SJCRH30 (cell line): ENCODE measurements at places on chromosomes 16 and 17. TPM values are rescaled to one million over a fixed set of nuclear protein-coding genes. Genes with fewer than 3 reads are reported as not detected.

ACBD4 gene
- total RNA-seq: 0.33 and 0.61 TPM in 2 replicates

- DNase-seq: no peak
These were observed 67.1 kb downstream of the CYLD start for GRCh38 chr16:50808929-50809538.

DNA sequence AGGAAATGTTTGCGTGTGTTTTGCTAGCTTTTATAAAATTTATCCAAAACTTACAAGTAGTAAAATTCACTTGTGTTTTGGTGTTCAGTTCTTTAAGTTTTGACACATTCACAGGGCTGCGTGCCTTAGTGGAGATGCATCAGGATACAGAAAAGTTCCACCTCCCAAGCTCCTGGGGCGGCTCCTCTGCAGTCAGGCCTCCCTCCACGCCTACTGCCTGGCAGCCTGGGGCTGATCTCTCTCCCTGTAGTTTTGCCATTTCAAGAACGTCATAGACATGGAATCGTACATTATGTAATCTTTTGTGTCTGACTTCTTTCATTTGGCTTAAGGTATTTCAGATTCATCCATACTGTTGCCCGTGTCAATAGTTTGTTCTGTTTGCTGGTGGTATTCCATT is 27.2 kb upstream of the IRF8 start:
- DNase-seq: no peak

GRCh38 chr16:23466162-23466885 is 13.3 kb upstream of the COG7 start:
- no peak for DNase-seq

CLEC3A gene
- total RNA-seq: not detected in 2 replicates

MED31 gene
- 20.1 and 22.1 TPM in 2 replicates for total RNA-seq

RTN4RL1 gene
- total RNA-seq: 0.61 and 0.83 TPM in 2 replicates

DNA sequence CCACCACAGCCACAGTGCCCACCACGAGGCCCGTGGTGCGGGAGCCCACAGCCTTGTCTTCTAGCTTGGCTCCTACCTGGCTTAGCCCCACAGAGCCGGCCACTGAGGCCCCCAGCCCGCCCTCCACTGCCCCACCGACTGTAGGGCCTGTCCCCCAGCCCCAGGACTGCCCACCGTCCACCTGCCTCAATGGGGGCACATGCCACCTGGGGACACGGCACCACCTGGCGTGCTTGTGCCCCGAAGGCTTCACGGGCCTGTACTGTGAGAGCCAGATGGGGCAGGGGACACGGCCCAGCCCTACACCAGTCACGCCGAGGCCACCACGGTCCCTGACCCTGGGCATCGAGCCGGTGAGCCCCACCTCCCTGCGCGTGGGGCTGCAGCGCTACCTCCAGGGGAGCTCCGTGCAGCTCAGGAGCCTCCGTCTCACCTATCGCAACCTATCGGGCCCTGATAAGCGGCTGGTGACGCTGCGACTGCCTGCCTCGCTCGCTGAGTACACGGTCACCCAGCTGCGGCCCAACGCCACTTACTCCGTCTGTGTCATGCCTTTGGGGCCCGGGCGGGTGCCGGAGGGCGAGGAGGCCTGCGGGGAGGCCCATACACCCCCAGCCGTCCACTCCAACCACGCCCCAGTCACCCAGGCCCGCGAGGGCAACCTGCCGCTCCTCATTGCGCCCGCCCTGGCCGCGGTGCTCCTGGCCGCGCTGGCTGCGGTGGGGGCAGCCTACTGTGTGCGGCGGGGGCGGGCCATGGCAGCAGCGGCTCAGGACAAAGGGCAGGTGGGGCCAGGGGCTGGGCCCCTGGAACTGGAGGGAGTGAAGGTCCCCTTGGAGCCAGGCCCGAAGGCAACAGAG is 10.5 kb downstream of the VASN start:
- DNase-seq: no peak

KIF18B gene
- total RNA-seq: 31.0 and 36.3 TPM in 2 replicates

DNA sequence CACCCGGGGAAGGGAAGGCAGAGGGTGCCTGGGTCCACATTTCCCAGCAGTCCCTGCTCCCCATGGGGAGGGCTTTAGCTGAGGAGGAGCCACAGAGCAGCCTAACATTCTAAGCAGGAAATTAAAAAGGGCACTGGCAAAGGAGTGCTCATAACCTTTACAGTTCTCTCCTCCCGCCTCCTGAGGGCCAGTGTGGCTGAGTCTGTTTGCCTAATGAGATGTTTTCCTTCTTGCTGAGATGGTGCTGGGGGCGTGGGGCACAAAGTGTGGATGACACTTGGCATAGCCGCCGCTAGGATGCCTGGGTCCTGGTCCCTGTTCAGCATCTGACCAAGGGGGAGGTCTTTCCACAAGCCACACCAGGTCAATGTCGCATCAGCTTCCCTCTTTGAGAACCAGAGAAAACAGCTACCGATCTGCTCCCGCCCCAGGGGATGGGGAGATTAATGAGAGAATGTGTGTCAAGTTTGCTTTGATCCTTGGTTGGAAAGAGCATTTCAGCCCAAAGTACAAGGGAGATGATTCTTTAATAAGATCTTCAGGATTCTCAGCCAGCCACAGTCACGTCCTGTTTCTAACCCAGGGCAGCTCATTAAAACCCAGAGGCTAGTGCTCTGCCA is 5.8 kb downstream of the KIF18B start:
- no peak for DNase-seq

DNA sequence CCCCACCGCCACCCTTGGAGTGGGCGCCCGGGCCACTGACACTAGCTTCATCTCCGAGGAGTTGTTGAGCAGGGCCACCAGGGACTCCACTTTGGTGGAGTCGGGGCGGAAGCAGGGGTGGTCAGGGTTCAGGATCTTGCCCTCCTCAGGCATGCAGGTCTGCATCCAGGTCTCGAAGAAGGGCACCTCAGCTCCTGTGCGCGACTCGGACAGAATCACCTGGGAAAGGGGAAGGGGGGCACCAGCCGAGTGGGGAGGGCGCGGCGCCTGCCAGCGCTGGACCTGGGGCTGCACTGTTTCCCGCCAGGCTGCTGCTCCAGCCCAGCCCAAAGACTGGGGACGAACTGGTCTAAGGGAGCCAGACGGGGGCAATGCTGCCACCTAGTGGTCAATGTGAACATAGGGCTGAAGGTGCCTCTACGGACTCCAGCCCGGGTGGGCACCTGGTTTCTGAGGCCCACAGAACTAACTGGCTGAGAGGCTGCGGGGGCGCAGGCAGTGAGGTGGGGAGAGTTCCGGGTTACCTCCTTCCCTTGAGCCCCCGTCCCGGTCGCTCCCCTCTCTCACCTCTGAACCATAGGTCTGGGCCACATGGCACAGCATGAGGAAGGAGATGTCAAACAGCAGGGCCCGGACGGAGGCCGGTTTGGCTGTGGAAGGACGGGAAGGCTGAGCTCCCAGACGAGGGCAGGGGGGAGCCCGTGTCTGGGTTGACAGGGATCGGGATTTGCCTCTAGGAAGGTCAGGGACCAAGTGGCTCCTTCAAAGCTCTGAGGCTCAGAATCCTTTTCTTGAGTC is 11.8 kb downstream of the CSF3 start:
- DNase-seq: peak; percentile 91

- DNase-seq: peak; percentile 83
These were observed 20.1 kb downstream of the TPSD1 start for GRCh38 chr16:1275791-1276579.

DNA sequence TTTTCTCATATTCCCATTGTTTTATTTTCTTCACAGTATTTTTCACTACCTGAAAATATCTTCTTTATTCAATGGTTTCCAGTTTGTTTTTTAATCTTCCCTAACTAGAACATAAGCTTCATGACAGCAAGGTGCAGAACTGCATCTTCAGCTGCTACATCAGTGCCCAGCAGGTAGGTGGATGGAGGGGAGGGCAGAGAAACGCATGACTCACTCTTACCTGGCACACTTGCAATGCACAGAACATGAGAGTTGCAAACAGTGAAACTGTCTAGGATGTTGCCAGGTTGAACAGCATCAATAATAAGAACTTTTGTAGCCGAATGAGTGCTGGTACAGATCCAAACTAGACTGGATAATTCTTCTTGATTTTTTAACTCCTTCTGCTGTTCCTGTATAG is 127.1 kb downstream of the SPAG9 start:
- DNase-seq: no peak

MYH2 gene
- 0.04 TPM in 1 of 2 replicates, not detected in the other for total RNA-seq

- DNase-seq: no peak
These were observed 33.4 kb downstream of the ZZEF1 start for GRCh38 chr17:4109449-4109848.

DNA sequence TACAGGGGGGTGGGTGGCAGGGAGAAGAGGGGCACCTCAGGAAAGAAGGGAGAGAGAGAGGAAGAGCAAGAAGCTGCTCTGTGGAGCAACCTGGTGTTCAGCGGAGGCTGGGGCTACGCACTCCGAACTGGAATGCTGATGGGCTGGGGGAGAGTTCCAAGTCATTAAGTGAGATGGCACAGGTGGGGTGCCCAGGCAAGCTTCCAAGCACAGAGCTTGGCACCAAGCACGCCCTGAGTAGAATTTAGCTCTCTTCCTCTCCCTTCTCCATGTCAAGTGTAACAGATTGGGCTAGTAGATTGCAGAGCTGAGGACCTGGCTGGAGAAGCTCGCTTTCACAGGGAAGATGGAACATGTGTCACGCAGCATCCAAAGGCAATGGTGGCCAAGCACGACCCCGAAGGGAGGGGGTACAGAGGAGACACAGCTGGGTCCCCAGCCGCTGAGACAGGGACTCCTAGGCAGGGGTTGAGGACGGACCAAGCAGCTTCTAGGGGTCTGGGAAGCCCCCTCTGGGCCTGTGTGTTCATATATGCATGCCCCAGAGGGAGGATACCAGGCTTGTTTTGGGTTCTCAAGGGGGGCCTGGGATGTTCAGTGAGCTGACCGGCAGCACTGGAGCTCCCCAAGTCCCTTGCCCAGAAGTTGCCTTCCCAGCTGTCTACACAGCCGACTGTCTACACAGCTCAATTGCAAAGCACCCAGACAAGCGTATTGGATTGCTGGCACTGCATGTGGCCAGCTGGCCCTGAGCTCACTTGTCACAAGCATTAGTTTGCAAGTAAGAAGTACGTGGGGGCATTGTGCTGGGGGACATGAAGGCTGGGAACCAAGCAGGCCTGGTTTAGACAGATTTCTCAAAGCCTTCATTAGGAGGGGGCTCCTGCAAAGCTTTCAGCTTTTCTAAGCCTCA is 247.8 kb downstream of the ENGASE start:
- DNase-seq: no peak

TBC1D3E gene
- total RNA-seq: not detected in 2 replicates

GRCh38 chr16:21072976-21073375 is 77.7 kb downstream of the DNAH3 start:
- no peak for DNase-seq

- DNase-seq: no peak
These were observed 2.1 kb upstream of the ZSCAN10 start for GRCh38 chr16:3101018-3101840.

ZNF286A gene
- 164 and 212 TPM in 2 replicates for total RNA-seq

DNA sequence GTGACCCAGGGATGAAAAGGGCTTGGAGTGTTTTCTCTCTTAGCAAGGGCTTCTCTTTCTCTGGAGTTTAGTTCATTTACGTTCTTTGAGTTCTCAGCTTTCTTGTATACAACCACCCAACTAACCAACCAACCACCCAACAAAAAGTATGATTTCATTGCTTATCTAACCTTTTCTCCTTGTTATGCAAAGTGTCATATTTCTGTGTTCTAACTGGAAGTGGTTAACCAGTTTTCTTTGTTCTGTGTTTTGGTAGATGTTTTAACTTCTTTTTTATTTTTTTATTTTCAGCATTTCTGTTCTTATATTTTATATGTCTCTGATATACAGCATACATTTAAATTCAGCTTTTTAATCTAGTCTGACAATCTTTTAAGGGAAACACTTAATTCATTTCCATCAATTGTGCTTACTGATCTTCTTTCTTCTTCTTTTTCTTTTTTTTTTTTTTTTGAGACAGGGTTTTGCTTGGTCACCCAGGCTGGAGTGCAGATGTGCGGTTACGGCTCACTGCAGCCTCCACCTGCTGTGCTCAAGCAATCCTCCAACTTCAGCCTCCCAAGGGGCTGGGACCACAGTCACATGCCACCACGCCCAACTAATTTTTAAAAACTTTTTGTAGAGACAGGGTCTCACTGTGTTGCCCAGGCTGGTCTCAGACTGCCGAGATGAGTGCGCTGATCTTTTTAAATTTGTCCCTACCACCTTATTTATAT is 29.6 kb downstream of the NLK start:
- DNase-seq: no peak

DNA sequence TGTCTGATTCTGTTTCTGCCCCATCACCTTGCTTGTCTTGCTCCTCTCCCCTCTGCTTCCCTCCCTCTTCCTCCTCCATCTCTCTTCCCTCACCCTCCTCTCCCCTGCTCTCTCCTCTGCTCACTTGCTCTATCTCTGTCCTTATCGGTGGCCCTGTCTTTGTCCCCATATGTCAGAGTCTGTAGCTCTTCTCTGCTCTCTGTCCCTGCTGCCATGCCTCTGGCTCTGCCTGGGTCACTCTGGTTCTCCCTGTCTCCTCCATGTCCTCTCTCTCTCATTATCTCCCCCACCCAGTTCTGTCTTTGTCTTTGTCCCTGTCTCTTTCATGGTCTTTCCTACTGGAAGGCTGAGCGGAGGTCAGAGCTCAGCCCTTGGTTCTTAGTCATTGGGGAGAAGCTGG is 169.1 kb upstream of the NLRP1 start:
- DNase-seq: no peak

GRCh38 chr16:27829975-27830374 is 233.5 kb downstream of the GSG1L start:
- DNase-seq: no peak
